ENCODE measurements at places on chromosomes 3 and 15. TPM values are rescaled to one million over a fixed set of nuclear protein-coding genes. Genes with fewer than 3 reads are reported as not detected.

Gene C3orf18
- total RNA-seq, result 8.7 TPM

Gene GABRB3
- total RNA-seq, result not detected

Gene GOLGA6A
- total RNA-seq, result 0.20 TPM

Gene COL6A5
- not detected for total RNA-seq

Gene GTF2E1
- total RNA-seq, result 14.7 TPM

Gene SHF
- 3.3 TPM for total RNA-seq

Gene PLCB2
- total RNA-seq, result 305 TPM

Gene MEGF11
- not detected for total RNA-seq

Gene ZNF860
- not detected for total RNA-seq

Gene DVL3
- 36.2 TPM for total RNA-seq

Gene PEAK1
- total RNA-seq, result 9.6 TPM

Gene FOXL2NB
- total RNA-seq, result not detected

Gene ECE2
- total RNA-seq, result not detected

Gene LYZL4
- not detected for total RNA-seq

Gene GLDN
- total RNA-seq, result not detected

Gene ZNF80
- 1.7 TPM for total RNA-seq

Gene NSMCE3
- 43.0 TPM for total RNA-seq

DNA sequence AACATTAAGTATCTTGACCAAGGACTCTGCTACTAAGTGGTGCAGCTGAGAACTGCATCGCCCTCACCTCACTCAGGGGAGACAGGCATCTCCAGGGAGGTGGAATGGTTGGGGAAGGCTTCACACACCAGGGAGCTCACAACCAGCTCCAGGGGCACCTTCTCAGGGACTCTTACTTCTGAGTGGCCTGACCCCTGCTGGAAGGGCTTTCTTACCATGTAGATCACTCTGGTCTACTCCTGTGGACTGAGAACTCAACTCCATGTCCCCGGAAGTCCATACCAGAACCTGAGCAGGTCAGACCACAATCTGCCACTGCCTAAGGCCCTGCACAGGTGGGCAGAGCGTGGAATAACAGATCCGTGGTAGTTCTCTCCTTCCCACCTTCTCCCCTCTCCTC is 140.5 kb downstream of the TLE3 start:
- DNase-seq, result no peak

GRCh38 chr3:107013641-107014040 is 363.6 kb upstream of the CCDC54 start:
- DNase-seq, result no peak

- DNase-seq, result no peak
These were observed 48.0 kb upstream of the APEH start for GRCh38 chr3:49626101-49626581.

- no peak for DNase-seq
These were observed 181.8 kb downstream of the OXSM start for GRCh38 chr3:25971736-25972135.

DNA sequence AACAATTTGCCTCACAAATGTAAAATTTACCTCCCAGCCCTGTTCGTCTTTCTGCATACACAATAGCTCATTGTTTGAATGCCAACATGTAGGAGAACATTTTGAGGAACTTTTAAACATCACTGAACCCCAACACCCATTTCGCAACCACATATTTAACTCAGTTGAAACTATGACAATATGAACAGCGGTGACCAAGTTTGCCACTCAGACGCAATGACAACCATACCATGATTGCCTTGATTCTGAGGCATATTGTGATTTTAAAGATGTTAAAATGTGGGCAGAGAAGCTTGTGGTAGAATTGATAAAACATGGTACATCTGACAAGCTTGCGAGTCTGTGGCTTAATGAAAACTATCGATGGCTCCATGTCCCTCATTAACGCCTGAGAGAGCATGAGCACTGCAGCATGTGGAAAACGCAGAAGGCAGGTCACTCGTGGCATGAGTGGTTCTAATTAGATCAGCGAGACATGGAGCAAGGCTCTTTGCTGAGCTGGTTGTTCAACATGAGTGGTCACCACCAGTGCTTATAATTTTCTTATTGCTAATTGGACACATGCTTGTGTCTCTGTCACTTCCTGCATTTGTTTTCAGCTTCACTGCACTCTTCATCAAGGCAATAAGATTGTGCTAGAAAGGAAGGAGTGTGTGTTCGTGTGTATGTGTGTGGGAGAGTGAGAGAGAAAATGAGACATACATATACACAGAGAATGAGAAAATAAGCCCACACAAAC is 116.8 kb downstream of the CHST2 start:
- no peak for DNase-seq

- DNase-seq, result peak; percentile 37
These were observed 100.6 kb downstream of the SLMAP start for GRCh38 chr3:57856675-57857074.

- no peak for DNase-seq
These were observed 371.7 kb upstream of the RGMA start for GRCh38 chr15:93460717-93461116.

DNA sequence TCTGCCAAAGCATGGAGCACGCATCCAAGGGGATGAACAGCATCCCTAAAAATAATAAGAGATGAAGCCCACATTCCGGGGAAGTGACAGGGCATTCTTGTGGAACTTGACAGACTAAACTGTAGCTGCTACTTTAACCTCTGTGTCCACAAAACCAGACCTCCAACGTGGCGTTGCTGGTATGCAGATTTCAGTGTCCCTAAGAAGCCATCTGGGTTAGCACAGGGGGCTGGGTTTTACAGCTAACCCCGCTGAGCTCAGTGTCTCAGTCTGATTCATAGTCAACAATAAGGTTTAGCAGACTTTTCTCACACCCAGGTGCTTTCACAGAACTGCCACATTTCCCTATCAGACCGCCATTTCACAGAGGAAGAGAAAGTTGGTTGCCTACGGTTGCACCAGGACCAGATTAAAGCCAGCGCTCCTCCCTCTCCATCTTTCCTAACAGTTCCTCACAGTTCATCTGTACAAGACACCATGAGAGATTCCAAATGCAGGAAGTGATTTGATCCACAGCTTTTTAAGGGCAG is 61.6 kb upstream of the CTDSPL start:
- DNase-seq, result no peak

- no peak for DNase-seq
These were observed 339.7 kb downstream of the MECOM start for GRCh38 chr3:169323578-169324451.

DNA sequence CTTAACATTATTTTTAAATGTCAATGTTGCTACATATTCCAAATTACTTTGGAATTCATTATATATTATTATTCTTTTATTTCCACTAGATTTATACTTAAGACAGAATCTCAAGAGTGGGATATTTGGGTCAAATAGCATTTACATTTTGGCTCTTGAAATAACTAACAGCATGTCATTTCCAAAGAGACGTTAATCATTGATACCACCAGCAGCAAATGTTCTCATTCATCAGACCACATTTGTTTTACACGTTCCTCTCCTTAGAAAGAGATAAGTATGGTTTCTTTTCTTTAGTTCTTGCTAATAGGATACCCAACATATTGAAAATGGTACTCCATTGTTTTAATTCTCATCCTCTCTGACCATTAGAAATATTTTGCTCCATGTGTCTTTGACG is 229.8 kb downstream of the LPP start:
- no peak for DNase-seq

DNA sequence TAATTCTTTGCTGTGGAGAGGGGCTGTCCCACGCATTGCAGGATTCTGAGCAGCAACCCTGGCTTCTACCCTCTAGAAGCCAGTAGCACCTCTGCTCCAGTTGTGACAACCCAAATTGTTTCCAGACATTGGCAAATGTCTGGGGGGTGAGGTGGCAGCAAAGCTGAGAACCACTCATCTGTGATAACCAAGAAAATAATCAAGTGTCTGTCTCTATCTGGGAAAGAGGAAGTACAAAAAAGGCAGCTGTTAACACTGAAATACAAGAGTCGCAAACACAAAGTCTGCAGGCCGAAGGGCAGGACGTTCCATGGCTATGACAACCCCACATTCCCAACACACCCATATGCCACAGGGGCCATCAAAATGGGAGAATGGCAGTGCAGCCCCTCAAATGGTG is 42.2 kb upstream of the GNB5 start:
- no peak for DNase-seq

- DNase-seq, result no peak
These were observed 22.5 kb downstream of the C3orf80 start for GRCh38 chr3:160247766-160248165.

GRCh38 chr15:29972051-29972450 is 110.7 kb upstream of the GOLGA8J start:
- no peak for DNase-seq

GRCh38 chr3:187855131-187855530 is 109.9 kb upstream of the BCL6 start:
- no peak for DNase-seq

DNA sequence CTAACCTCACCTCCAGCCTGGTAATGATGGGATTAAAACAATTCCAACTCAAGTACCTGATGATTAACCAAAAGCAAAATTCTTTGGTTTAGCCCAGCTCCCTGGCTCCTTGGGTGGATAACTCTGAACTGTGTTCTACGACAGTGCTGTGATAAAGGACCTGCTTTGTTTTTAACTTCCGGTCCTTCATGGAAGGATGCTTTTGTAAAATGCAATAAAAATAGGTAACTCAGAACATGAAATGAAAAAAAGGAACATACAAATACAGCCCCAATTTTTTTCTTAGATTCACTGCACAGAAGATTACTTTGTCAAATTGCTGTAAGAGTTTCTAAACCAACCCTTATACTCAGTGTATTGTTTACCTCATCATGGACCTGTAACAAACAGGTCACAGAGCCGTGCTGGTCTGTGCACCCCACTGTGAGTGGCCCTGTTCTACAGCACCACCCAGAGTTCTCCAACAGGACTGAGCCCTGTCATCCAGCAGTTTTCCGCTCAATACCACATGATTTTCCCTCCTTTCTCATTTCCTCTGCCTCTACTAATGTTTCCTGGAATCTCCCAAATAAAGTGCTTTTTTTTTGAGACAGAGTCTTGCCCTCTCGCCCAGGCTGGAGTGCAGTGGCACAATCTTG is 4.9 kb upstream of the PCYT1A start:
- no peak for DNase-seq

DNA sequence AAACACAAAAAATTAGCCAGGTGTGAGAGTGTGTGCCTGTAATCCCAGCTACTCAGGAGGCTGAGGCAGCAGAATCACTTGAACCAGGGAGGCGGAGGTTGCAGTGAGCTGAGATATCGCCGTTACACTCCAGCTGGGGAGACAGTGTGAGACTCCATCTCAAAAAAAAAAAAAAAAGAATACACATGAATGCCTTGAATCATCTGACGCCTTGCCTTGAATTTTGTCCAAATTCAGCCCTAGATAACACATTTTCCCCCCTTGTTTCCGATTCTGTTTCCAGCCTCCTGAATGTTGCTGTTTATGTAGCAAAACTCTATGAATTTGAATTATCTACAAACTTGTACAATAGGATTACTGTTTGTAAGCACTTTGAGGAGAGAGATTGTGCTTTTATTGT is 98.7 kb upstream of the ARL6 start:
- DNase-seq, result no peak

DNA sequence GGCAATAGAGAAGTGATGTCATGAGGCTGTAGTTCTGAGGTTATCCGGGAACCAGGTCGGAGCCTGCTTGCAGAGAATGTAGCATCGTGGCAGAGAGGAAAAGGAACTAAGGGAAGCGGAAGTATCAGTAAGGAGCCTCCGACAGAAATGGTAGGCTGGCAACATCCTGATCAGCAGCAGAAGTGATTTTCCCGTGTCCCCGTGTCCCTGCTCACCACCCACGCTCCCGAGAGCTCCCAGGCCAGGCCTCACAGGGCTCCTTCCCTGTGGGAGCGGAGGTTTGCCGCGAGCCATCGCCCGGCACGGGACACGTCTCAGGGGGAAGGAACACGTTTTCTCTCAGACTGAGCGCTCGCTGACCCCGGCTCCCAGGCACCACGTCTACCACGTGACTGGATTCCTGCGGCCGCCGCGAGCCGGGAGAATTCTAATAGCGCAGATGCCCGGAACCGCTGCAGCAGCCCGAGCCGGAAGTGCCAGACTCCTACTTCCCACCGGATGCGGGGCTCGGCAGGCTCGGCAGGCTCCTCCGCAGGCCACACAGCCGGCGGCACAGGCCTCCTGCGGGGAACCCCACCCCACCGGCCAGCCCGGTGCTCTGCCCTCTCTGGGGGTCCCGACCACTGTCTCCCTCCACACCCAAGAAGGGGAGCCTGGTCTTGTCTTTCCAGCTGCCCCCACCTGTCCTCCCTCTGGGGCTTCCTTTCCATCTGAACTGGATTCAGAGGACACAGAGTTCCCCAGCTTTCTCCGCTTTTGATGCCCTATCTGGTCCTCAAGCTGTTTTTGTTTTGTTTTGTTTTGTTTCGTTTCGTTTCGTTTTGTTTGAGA is 99.3 kb downstream of the BDH1 start:
- peak; percentile 21 for DNase-seq

- DNase-seq, result no peak
These were observed 2.1 kb downstream of the AMIGO3 start for GRCh38 chr3:49717211-49717958.

- DNase-seq, result no peak
These were observed 71.4 kb downstream of the TAFA4 start for GRCh38 chr3:68860916-68861315.

DNA sequence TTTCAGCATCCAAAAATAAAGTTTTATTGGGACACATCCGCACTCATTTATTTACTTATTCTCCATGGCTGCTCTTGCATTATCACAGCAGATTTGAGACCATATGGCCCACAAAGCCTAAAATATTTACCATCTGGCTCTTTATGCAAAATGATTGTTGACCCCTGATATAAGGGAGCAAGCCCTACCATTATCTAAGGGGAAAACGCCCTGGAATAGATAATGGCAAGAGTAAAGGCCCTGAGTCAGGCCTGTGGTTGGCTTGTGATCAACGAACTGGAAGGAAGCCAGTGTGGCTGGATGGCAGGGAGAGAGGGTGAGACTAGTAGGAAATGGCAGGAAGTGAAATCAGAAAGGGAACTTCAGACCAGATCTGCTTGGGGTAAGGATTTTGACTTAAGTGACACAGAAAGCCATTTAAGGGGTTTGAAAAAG is 24.6 kb upstream of the DMXL2 start:
- DNase-seq, result no peak

- peak; percentile 19 for DNase-seq
These were observed 16.5 kb upstream of the CYP11A1 start for GRCh38 chr15:74383695-74384565.

- DNase-seq, result no peak
These were observed 257.9 kb downstream of the UACA start for GRCh38 chr15:70505411-70505919.

- no peak for DNase-seq
These were observed 85.3 kb downstream of the ASB7 start for GRCh38 chr15:100687582-100688141.

GRCh38 chr3:114510201-114510600 is 216.4 kb downstream of the TIGIT start:
- DNase-seq, result no peak

DNA sequence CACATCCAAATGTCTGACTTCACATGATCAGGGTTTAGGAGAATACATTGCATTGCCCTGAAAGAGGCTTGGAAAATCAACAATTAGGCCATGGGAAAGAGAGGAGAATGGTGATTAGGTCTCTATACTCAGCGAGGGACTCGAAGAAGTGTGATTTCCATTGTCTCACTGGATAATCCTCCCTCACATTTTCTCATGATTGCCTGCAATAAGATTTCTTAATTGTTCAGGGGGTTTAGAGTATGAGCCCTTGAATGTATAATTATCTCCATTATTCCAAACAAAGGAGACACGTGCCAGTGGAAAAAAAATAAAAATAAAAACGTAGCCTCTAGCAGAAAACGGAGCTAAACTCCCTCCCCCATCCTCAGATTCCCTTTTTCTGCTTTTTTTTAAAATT is 173.2 kb downstream of the TPRG1 start:
- no peak for DNase-seq

- DNase-seq, result peak; percentile 2
These were observed 1.3 kb upstream of the RBP1 start for GRCh38 chr3:139540651-139541531.

Measured in CD4-positive, CD25-positive, alpha-beta regulatory T cell (primary cell).